ENCODE measurements at places on chromosomes 4 and X.

- no peak for DNase-seq
Observed at GRCh38 chr4:99151995-99152394, 7.9 kb upstream of the ADH4 start.

- no peak for DNase-seq
Observed at GRCh38 chr4:52243367-52243766, 192.3 kb downstream of the SPATA18 start.

DNA sequence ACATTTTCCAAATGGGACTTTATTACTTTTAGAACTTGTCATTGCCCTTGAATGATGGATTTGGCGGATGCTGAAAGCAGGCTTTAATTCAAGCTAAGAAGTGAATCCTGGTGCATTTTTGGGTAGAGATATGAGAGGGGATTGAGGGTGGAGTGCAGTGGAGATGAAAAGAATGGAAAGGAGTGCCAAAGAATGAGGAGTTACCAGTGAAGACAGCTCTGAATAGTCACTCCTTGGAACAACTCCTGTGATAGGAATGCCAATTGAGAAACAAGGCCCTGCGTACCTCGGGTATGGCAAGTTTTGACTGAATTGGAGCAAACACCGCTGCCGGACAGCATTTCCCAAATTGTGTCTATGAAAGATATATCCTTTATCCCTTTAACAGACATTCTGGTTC is 36.5 kb upstream of the ETNPPL start:
- no peak for DNase-seq

DNA sequence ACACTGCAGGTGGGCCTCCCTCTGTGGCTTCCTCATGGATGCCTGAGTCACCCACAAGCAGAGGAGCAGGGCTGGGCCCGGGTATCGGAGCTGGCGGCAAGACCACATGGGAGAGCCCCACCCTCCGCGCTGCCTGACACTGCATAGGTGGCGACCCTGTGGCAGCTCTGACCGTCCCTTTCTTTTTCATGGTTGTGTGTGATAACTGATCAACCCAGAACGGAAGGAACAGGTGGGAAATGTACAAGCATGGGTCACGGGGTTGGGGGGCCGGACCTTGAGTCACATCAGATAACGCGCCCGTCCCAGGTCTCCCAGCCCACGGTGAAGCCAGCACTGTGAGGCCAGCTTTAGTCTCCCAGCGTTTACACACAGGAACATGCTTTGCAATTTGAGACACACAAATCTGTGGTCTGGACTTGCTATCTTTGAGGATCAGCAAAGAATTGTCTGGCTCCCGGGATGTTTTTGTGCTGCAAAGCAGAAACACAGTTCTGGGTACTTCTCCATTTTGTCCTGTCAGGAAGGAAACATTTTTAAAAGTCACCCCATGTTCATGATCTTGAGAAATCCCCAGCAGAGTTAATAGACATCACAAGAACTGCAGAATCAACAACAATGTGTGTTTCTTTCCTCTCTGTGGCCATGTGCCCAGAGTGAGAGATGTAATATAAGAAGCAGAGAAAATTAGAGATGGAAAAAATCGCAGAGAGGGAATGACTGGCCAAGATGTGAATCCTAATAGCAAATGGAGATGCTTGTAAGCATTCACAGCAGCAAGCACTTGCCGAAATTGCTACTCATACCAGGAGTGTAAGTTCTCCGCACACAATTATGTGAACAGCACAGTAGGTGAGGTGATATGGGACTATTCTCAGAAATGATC is 70.1 kb upstream of the CBR4 start:
- DNase-seq: no peak

DNA sequence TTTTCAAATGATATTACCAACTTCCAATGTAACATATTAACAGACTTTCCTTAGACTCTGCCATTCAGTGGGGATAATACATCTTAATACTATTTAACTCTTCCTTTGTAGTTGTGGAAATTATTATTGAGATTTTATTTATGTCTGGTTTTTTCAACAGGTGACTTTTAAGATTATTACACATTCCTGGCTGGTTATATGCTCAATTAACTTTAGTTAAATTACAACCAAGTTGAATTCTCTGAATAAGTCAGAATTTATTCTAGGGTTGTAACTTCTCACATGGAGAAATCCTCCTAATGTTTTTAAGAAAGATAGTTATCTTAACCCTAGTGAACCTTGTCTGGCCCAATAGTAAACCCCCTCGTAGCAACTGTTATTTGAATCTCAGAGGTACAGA is 107.3 kb downstream of the SLC10A6 start:
- no peak for DNase-seq

- no peak for DNase-seq
Observed at GRCh38 chr4:77777135-77777807, 41.9 kb downstream of the CNOT6L start.

DNA sequence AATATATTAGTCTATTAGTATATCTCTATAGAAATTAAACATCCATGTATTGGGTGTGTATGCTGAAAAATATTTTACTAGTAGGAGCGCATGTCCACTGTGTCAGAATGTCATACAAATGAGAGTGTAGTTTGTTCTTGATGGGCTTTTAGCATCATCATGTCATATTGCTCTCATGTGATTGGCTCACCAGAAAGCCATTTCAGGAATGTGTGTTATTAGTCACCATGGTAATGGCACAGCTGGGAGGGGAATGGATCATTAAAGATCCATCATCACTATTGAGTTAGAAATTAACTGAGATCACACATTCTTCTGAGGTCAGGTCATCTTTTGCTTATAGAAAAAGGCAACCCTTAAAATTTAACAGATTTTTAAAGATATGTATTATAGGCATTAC is 77.3 kb downstream of the PHEX start:
- DNase-seq: no peak

GRCh38 chr4:12446657-12447185 is 1018.0 kb upstream of the HS3ST1 start:
- DNase-seq: no peak

DNA sequence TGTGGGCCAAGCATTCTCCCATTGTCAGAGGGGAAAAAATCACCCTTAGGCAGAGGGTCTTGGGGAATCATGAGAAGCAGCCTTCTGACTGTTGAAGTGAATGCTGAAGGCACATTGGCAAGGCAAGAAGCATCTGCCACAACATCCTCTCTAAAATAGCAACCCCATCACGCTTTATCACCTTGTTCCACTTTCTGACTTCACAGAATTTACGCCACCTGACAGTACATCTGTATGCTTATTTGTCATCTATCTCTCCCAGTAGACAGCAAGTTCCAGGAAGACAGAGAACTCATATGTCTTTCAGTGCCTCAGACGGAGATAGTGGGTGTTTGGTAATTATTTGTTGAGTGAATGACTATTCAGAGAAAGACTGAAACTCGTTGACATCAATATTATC is 68.4 kb upstream of the SCML1 start:
- DNase-seq: no peak

GRCh38 chr4:56940403-56940802 is 32.7 kb downstream of the REST start:
- no peak for DNase-seq

DNA sequence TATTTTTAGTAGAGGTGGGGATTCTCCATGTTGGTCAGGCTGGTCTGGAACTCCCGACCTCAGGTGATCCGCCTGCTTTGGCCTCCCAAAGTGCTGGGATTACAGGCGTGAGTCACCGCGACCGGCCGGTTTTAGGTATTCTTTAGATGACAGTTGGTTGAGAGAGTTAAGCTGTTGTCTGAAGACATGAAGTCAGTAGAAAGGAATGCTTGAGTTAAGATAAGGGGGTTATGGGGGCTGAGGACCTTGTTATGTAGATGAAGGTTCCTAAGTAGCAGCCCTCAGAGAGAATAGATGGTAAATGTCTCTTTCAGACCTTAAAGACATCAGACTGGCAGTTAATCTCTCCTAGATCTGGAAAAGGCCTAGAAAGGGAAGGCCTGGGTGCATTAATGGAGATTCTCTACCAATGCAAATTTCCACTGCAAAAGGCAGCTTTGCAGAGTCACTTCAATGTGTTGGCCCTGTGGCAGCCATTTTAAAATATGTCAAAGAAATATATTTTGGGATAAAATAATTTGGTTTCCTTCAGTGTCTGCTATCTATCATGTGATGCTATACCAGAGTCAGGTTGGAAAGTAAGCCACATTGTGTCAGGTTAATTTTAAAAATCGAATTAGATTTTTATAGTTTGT is 6.4 kb upstream of the ZNF674 start:
- DNase-seq: no peak

DNA sequence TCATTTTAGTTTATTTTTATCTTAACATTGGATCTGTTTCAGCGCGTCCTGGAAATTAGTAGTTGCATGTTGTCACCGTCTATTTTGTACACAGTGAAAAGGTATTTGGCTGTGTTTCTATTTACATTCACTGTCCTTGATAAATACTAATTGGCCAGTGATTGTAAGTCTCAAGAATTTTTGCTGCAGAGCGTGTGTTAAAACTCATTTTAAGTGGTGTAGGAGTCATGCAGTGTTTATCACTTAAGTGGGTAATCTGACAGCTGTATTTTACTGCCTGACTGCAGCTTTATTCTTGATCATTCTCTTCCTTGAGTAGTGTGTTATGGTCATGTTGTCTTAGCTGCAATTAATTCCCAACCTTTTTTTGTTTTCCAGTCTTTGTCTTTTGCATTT is 9.8 kb downstream of the GUCY1A1 start:
- no peak for DNase-seq

GRCh38 chr4:90841676-90842075 is 714.5 kb downstream of the CCSER1 start:
- DNase-seq: no peak

- no peak for DNase-seq
Observed at GRCh38 chr4:108359986-108360681, 191.4 kb upstream of the LEF1 start.

DNA sequence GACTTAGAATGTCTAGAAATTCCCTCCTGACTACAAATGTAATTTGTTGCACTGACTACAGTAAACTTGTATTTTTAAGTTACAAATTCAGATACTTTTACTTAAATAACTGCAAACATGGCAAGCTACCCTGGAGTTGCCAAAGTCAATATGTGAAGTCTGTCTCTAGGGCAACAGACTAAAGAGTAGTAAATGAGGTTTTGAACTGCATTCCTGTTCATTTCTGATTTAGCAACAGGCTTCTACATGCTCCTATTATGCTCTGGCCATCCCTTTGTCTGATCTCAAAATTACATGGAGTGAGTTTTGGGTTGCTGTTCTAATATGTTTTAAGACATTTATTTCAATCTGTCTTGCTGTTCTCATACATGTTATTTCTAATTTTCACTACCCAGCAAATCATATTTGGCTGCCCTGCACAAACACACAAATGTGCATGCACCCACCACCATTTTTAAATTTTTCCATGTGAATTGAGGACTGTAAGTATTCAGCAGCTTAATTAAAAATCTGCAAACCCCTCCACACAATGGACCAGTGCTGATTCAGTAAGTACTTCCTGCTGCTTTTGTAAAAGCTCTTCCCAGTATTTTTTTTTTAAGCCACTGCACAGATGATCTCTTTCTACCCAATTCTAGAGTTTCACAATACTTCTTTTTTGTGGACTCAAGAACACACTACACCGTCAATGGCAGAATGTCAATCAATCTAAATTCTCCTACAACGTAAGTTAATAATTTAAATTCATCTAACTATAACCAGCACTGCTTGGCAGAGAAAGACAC is 26.7 kb downstream of the SH3RF1 start:
- no peak for DNase-seq

DNA sequence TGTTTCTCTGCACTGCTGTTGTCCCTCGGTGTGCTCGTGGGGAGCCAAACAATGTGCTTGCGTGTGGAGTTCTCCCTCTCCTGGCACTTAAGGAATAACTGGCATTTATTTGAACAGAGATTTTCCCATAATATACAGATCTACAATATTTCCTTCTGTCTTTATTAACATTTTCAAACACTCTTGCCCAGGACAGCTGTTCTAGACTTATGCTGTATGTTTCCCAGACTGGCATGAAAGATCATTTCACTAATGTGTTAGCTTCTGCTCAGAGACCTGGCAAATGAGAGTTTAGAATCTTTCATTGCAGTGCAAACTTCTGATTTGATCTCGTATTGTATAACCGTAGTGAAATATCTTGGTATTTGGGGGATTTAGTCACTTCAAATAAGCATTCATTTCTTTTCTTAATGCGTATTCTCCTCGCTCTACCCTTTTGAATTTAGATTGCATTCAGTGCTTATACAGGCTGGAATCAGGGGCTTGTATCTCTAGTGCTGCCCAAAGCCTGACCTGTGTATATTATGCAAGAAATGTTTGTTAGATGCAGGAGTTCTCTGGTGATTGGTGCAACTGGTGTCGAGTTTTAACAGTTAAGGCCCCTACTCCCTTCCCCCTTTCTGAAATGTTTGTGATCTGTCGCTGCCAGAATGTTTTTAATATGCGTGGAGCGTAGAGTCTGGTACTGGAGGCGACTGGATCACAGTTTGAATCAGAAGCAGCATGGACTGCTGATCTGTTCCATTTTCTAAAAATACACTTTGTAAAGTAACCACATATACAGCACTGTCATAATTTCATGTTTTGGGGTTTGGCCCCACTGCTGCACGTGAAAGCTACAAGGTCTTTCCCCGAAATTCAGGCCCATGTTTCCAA is 326.3 kb downstream of the ARHGAP10 start:
- no peak for DNase-seq

GRCh38 chrX:7347465-7347864 is 199.5 kb upstream of the PUDP start:
- DNase-seq: no peak

GRCh38 chr4:167642250-167642649 is 408.0 kb upstream of the SPOCK3 start:
- no peak for DNase-seq

- DNase-seq: no peak
Observed at GRCh38 chr4:98564852-98565251, 93.6 kb downstream of the TSPAN5 start.

DNA sequence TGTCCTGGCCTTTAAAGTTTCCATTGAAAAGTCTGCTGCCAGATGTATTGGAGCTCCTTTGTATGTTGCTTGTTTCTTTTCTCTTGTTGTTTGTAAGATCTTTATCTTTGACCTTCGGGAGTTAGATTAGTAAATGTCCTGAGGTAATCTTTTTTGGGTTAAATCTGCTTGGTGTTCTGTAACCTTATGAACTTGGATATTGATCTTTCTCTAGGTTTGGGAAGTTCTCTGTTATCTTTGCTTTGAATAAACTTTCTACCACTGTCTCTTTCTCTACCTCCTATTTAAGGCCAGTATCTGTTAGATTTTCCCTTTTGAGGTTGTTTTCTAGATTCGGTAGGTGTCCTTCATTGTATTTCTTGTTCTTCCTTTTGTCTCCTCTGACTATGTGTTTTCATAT is 447.8 kb downstream of the FAM133A start:
- DNase-seq: no peak

Data from GM12891 (cell line).